ENCODE measurements at places on chromosomes 16 and 17.

DNA sequence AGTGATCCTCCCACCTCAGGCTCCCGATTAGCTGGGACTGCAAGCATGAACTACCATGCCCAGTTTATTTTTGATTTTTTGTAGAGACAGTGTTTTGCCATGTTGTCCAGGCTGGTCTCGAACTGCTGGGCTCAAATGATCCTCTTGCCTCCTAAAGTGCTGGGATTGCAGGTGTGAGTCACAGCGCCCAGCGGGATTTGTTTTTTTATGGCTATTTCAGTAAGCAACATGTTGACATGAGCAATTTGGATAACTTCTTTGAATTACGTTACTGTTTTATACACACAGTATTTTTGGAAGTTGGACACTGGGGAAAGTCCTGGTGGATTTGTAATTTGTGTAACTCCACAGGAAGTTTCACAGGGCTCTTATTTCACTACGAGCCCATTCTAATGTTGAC is 18.5 kb upstream of the RHOT1 start:
- DNase-seq, result no peak

DNA sequence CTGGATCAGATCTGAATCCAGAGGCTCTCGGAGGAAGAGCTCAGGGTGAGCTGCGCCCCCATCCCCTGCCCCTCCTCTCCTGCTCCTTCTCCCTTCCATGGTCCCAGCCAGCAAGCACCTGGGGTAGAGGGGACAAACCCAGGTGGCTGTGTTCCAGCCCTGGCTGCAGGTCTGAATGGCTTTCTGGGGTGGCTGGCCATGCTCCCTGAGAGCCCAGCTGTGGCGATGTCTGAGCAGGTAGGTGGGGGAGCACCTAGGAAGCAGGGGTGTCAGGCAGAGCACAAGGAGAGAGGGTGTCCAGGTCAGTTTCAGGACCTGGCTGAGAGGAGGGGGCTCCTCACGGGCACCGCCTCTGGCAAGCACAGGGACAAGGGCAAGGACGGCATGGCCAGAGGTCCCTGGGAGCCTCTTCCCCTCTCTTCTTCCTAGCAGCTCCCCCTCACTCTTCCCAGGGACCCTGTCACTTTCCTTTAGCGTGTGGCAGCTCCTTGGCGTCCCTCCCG is 310.0 kb downstream of the SEC14L1 start:
- peak; percentile 63 for DNase-seq

DNA sequence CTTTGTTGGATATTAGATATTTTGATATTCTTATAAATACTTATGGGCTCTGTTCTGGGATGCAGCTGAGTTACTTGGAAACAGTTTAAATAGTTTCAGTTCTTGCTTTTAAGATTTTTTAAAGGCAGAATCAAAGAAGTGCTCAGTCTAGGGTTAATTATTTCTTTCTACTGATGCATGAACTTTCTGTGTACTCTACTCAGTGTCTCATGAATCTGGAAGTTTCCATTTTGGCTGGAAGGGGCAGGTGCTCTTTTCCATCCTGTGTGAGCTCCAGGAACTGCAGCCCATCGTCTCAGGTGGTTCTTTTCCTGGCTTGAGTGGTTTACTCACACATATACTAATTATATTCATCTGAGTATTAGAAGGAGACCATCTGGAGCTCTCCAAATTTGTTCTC is 61.1 kb upstream of the CPHXL start:
- no peak for DNase-seq

DNA sequence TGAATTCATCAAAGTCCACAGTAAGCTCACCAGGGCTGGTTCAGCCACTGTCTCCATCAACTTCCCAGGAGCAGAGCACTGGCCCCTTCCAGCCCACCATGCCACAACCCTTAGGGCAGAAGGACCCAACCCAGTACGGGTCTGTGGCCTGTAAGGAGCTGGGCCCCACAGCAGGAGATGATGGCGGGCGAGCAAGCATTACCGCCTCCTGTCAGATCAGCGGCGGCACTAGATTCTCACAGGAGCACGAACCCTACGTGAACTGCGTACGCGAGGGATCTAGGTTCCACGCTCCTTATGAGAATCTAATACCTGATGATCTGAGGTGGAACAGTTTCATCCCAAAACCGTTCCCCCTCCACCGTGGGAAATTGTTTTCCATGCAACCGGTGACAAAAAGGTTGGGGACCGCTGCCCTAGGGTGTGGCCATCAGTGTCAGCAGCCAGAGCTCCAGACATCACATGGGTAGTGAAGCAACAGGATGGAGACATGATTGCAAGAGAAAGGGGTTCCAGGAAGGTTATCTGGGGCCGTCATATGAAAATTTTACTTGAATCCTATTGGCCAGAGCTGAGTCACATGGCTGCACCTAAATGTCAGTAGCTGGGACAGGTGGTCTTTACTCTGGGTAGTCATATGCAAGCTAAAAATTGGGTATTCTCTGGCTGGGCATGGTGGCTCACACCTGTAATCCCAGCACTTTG is 12.4 kb upstream of the SLC25A19 start:
- DNase-seq, result no peak

GRCh38 chr16:71526111-71526631 is at the start of gene CHST4:
Gene CHST4, plus strand, starts transcription at chr16:71526426. Its CDS starts 10,252 bp downstream, at chr16:71536678.
- DNase-seq, result peak; percentile 94

- DNase-seq, result no peak
Measured at GRCh38 chr16:85225257-85225656, 113.0 kb upstream of the CIBAR2 start.

DNA sequence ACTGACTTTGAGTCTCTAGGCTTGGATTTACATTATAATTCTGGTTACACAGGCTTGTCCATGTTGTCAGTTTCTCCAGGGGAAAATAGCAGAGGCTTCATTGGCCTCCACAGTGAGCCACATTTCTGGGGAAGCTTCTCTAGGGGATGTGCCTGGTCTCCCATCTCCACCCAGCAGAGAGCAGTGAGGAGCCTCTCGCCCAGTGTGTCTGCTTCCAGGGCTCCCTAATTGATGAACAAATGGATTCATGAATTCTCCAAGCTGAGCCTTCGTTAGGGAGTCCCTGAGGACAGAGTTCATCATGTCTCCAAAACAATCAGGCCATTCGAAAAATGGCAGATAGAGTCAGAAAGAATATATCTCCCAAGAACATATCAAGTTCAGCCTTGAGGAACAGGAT is 162.4 kb upstream of the TOX3 start:
- DNase-seq, result peak; percentile 5

GRCh38 chr17:4536259-4536741 is 18.9 kb downstream of the MYBBP1A start:
- DNase-seq, result peak; percentile 58

DNA sequence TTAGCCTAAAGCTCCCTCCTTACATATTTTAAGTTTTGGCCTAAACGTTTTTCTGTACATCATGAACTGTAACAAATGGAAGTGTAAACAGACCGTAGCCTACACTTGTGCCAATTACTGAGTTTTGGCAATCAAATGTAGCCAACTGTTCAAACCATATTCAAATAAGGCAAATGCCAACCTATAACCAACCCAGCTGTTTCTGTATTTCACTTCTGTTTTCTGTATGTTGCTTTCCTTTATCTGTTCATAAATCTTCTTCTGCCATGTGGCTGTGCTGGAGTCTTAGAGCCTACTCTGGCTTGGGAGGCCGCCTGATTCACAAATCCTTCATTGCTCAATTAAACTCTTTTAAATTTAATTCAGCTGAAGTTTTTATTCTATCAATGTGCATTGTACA is 6.9 kb upstream of the C16orf78 start:
- DNase-seq, result no peak

- no peak for DNase-seq
Measured at GRCh38 chr16:1137604-1138003, 15.3 kb upstream of the CACNA1H start.

DNA sequence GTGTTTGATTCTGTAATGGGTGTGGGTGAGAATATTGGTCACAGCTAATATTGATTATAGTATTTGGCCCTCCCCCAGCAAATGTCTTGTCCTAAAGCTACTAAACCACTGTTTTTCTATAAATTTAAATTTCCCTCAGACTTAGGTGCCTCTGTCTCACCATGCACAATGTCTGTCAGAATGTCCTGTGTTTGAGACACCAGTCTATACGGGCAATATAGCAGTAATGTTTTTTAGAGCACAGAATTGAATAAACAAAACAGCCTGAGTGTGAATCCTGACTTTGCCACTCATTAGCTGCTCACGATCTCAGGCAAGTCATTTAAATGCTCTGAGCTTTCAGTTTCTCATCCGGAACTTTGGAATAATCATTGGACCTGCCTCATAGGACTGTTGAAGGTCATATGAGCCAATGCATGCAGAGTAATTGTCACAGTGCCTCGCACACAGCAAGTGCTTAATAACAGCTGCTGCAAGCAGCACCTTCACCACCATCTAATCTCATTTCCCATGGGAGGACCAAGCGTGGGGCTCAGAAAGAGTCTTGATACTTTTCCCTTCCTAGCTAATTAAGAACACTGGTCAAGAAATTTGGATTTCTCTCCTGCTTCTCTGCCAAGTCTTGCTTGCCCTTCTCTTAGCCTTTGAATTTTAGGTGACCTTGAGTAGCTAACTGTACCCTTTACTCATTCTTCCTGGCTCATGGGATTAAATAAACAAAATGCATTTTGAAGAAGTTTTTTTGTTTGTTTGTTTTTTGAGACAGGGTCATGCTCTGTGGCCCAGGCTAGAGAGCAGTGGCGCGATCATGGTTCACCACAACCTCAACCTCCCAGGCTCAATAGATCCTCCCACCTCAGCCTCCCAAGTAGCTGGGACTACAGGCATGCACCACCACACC is 9.8 kb downstream of the HLF start:
- no peak for DNase-seq

- no peak for DNase-seq
Measured at GRCh38 chr16:78705694-78706093, 606.2 kb downstream of the WWOX start.

DNA sequence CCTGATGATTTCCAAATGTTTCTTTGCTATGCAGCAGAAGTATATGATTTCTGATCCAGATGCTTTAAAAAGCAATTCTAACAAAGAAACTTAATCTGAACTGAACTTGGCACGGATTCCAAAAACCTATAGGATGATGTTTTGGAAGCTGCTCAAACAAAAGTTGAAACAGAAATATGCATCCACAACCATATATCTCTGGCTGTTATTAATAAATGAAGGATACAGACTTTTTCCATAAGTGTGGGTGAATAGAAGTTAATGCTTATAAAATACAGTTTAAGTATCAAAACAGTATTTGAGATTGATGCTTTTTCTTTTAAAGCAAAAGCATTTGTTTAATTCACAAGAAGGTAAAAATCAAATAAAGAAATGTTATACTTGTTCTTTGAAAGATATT is 27.9 kb upstream of the NACA2 start:
- no peak for DNase-seq

DNA sequence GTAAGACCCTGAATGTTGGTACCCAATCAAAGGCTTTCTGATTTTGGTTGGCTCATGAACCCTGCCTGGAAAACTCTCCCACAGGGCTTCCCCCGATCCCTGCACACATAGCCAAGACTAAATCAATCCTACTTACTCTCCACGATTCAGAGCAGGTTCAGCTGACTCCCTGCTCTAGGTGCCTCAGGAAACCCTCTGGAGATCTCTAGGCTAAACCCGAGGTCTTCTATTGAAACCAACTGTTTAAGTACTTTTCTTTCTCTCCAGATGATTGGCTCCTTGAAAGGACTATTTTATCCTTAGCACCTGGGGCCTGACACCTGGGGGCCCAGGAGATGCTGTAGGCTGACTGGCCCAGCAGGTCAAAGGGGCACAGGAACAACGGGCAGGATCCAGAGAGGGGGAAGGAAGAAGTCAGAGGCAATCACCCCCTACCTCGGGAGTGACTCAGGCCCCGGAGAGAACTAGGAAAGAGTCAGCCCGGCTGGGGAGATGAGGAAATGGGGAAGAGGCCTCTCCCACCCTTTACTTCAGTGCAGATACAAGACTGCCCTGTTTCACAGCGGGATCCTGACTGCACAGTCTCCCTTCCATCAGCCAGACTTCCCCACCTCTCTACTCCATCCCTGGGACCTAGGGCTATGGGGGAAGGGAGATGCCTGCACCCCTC is 2.0 kb downstream of the TBC1D10B start:
- no peak for DNase-seq

- DNase-seq, result no peak
Measured at GRCh38 chr16:17632667-17633066, 161.9 kb upstream of the XYLT1 start.

- peak; percentile 86 for DNase-seq
Measured at GRCh38 chr17:38896346-38896954, 26.6 kb downstream of the LASP1 start.

DNA sequence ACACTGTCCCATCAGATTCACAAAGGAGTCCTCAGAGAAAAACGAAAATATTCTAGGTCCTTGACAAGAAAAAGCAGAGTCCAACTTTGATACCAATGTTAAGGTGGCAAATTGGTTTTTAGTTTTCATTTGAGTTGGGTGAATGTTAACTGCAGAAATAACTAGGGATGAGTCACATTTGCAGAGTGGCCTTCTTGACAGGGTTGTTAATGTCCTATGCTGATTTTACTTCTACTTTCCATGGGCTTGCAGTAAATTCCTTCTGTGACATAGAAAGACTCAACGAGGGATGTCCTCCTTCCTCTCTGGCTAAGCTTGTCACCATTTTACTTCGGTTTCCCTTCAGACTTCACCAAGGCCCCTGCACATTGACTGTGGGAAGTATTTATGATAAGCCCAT is 47.2 kb upstream of the ICAM2 start:
- no peak for DNase-seq

GRCh38 chr17:33056399-33057146 is 64.9 kb downstream of the SPACA3 start:
- no peak for DNase-seq

- no peak for DNase-seq
Measured at GRCh38 chr16:22664132-22664531, 149.8 kb upstream of the HS3ST2 start.

GRCh38 chr17:34981538-34982241 is 1.4 kb downstream of the LIG3 start:
- DNase-seq, result no peak

DNA sequence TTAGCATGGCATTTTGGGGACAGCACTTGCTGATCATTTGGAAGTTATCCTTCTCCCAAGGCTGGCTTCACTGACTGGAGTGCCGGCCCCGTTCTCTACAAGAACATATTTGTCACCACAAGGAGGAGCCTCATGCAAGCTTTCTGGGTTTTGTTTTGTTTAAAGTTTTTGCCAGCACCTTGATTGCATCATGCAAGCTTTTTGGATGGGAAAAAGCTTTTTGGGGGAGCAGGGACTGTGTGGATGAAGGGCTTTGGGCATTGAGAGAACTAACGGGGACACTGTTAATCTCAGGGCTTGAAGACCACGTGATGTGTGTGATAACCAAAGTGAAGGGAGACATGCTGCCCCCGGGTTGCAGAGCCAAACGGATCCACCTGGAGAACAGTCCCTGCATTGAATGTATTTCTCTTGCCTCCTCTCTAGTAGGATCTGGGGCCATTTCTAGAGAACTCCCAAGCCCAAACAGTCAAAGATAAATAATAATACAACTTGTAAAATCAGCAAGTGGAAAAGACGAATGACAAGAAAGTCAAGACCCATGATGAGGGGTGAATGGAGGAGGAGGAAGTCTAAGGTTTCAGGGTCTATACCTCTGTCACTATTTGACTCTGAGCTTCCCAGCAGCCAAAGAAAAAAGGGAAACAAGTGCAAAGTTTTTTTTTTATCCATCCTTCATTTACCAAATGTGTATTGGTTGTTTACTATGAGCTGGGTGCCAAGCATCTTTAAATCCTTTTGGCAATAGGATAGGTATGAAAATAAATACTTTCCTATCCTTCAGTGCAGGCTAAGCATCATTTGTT is 17.2 kb downstream of the TMEM114 start:
- peak; percentile 70 for DNase-seq

- peak; percentile 89 for DNase-seq
Measured at GRCh38 chr17:29042679-29043538, at the start of gene PIPOX. Gene PIPOX, plus strand, starts transcription at chr17:29043141. Its CDS starts 85 bp downstream, at chr17:29043226.

- peak; percentile 73 for DNase-seq
Measured at GRCh38 chr16:30741461-30741914, 6.7 kb upstream of the PHKG2 start.
